Pancreas (tissue), 10 donors: ENCODE measurements at places on chromosomes 4 and X. TPM values are rescaled to one million over a fixed set of nuclear protein-coding genes. Genes with fewer than 3 reads are reported as not detected.
A peak's percentile ranks its signal among the peaks of the same experiment; 100 is the strongest.

The ARSJ gene
- 5.7 TPM for total RNA-seq

The F11 gene
- total RNA-seq, result 43.9 TPM

The EDA gene
- 4.8 TPM for total RNA-seq

The GAGE2A gene
- not detected for total RNA-seq

The SSX3 gene
- total RNA-seq, result not detected

The APLN gene
- total RNA-seq, result 0.23 TPM

The MMRN1 gene
- total RNA-seq, result 1.7 TPM

DNA sequence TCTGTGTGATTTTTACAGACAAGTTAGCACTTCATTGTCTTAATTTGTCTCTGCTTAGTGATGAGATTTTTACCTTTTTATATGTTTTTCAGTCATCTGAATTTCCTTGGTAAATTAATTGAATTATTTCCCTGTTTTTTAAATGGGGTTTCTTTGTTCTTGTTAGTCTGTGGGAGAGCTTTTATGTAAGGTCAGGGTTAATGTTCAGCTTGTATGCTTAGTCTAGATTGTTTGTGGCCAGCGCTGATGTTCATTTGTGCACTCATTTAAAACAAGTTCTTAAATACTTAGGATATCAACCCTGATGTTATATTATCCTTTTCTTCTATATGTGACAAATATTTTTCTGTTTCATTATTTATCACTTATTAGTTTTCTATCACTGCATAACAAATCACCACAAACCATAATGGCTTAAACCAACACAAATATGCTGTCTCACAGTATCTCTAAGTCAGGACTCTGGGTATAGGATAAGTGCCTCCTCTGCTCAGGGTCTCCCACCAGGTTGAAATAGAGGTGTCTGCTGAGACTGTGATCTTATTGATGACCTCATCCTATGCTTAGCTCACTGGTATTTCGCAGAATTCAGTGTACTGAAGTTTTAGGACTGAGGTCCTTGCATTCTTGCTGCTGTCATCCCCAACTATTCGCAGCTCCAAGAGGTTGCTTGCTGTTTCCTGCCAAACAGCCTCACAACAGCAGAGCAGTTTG is 53.2 kb downstream of the ATP10D start:
- DNase-seq, result no peak

- DNase-seq, result peak; percentile 67
Observed at GRCh38 chr4:169791527-169792156, 33.9 kb upstream of the HPF1 start.

- no peak for DNase-seq
Observed at GRCh38 chrX:33741807-33742206, 390.3 kb downstream of the FAM47A start.

DNA sequence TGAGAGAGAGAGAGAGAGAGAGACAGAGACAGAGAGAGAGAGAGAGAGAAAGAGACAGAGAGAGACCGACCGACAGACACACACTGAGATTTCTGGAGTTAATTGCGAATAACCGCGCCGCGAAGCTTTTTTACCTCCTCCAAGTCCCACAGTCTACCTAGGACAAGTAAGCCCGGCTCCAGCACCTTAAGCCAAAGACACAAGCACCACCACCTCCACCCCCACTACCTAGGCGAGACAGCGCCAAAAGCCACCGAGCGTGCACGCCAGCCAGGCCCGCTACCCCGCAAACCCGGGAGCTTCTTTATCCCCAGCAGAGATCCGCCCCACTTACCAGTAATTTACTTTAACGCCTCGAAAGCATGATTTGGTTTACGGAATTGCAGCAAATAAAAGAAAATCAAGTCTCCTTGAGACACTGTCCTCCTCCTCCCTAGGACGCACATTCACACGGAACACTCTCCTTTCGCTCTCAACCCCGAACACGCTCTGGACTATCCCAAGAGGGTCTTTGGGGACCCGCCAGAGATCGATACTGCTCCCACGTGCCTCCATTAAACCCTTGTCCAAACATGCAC is 649.6 kb upstream of the DIPK2B start:
- no peak for DNase-seq

DNA sequence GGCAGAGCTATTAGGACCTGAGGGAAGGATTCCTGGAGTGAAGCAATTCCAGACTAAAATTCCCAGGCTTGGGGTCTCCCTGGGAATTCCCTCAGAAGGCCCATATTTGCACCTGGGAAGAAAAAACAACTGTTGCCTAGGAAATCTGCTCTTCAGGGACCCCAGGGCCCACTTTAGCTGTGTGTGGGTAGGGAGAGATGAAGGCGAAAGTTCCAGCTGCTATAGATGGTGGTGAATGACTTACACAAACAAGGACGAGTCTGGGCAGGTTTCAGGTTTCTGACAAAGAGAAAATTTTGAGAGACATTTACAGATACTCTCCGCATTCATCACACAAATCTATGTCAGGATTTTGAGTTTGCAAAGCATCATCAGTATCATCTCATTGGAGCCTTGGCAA is 126.1 kb downstream of the GPC3 start:
- no peak for DNase-seq

GRCh38 chrX:18886005-18886343 is 97.9 kb downstream of the PHKA2 start:
- DNase-seq, result no peak

DNA sequence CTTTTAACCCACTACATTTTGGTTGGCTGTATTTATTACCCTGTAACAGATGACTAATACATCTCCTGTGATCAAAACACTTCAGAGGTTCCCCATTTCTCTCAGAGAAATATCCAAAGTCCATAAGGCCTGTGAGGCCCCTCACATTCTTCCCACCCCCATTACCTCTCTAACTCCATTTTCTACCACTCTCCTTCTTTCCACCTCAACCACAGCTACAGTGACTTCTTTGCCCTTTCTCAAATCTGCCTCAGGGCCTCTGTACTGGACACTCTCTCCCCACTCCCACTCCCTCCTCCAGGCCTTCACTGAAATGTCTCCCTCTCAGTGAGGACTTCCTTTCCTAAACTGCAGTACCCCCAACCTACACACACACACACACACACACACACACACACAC is 8.4 kb upstream of the TMEM144 start:
- DNase-seq, result no peak

DNA sequence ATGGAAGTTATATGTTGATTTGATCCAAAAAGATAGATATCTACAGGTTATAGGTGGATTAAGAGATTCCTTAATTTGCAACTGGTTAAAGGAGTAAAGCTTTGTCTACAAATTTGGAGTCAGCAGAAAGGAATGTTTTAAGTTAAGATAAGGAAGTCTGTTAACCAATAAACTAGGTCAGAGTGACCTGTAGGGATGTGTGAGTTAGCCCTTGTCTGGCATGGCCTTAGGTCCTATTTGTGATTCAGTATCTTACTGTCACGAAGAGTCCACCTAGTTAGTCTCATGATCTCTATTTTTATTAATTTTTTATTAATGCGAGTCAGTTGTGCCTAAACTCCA is 230.8 kb downstream of the INPP4B start:
- DNase-seq, result no peak

DNA sequence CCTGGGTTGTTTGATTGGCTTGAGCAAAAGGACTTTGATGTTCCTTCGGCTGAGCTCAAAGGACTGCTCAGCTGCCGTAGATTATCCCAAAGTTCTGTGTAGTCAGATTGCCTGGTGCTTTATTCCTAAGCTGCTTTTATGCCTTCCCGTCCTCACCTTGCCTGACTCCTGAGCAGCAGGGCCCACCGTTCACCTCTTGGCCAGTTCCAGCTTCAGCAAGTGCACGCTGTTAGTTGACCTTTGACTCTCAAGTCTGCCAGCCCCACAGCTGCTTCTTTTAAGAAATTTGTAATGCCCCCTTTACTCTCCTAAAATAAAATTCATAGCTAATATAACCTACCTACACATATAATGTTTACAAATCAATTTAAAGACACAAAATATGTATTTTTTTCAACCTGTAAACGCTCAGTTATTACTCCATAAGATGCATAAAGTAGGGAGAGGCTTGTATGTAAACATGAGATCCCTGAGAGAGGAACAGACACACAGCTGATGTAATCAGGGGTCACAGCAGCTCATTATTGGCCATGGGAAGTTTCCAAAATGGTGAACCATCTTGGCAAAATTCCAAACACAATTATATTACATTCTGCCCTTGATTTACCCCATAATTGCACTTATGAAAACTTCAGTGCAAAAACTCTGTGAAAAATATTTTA is 28.6 kb downstream of the UCHL1 start:
- DNase-seq, result no peak

DNA sequence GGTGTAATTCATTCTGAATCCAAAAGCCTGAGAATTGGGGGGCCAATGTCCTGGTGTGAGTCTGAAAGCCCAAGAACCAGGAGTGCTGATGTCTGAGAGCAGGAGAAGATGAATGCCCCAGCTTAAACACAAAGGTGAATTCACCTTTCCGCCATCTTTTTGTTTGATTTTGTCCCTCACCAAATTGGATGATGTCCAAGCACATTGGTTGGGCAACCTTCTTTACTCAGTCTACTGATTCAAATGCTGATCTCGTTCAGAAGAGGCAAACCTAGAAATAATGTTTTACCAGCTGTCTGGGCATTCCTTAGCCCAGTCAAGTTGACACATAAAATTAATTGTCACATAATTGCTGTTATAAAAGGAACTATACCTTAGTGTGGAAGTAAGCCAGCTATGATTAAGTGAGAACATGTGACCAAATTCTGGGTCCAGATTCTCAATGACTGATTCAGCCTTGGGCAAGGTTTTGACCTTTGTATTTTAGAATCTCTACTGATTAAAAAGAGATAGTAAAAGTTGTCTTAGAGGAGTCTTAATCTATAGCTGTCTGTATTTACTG is 34.5 kb upstream of the SLC4A4 start:
- no peak for DNase-seq

- no peak for DNase-seq
Observed at GRCh38 chrX:9188117-9188516, 154.2 kb upstream of the FAM9B start.

DNA sequence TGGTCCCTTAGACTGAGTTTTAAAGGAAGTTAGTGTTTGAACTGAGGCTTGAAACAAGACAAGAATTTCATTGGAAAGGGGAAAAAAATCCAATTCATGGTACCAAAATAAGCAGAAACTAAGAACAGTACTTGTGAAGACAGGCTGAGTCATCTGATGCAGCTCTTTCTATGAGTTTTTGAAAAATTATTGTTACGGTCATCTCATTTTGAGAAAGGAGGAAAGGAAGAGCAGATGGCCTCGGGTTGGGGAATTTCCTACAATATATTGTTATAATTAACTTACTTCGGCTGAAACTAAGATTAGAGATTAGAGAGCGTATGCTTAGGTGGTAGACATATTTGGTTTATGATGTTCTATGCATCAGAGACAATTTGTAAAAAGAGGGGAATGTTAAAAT is 2164.8 kb upstream of the AGA start:
- no peak for DNase-seq

GRCh38 chr4:1872870-1873269 is 1.7 kb downstream of the NSD2 start:
- DNase-seq, result no peak

DNA sequence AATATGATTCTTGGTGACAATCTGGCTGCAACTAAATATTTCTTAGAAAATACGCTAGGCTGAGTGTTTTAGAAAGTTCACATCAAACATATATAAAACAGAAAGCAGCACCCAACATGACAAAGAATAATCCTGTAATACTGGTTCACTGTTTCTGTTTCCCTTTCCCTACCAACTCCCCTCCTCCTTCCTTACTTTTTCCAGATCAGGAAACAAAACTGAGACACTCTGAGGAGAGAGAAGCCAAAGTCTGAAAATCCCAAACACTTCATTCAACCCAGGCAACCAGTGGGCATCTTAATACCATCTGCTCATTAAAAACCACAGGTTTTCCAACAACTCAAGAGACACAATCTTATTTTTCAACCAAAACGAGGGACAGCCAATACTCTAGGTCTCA is 160.4 kb upstream of the MAP3K15 start:
- no peak for DNase-seq

DNA sequence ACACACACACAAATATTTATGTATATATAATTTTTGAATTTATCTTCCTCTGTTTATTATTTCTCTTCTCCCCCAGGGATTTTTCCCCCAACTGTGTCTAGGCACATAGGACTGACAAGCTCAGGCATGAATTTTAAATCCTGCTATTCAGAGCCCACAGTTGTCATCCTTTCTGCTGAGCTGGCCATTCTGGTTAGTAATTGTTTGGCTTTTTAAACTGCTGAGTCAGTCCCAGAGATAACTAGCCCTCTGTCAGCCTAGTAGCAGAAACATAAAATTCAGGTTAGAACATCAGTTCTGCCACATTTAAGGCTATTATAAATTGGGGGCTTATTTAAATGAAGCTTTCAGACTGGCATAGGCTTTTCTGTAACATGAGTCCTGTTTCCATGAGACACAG is 151.7 kb upstream of the MAOA start:
- DNase-seq, result no peak

GRCh38 chr4:7354927-7355326 is 79.8 kb downstream of the PSAPL1 start:
- DNase-seq, result peak; percentile 20

- DNase-seq, result no peak
Observed at GRCh38 chr4:85391071-85391470, 83.9 kb upstream of the ARHGAP24 start.

DNA sequence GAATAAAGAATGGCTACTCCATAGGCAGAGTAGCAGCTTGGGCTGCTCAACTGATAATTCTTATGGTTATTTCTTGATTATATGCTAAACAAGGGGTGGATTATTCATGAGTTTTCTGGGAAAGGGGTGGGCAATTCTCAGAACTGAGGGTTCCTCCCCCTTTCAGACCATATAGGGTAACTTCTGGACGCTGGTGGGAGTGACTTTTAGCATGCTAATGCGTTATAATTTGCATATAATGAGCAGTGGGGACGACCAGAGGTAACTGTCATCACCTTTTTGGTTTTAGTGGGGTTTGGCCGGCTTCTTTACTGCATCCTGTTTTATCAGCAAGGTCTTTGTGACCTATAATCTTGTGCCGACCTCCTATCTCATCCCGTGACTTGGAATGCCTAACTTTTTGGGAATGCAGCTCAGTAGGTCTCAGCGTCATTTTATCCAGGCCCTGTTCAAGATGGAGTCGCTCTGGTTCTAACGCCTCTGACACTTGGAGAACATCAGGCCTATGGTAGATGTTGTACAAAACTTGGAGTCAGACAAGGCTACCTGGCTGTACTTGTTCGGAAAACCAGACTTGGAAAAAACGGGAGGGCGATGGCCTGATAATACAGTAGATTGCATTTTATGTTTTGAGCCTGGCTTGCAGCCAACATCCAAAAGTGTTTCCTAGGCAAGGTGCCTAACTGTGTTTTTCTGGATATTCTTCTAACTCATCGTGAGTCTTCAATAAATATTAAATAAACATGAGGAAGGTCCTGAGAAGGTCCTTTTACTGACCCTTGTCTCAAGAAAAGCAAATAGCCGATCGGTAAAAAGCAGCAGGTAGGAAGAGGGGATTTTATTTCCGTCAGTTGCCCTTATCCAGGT is 1.8 kb upstream of the TMEM164 start:
- DNase-seq, result no peak

DNA sequence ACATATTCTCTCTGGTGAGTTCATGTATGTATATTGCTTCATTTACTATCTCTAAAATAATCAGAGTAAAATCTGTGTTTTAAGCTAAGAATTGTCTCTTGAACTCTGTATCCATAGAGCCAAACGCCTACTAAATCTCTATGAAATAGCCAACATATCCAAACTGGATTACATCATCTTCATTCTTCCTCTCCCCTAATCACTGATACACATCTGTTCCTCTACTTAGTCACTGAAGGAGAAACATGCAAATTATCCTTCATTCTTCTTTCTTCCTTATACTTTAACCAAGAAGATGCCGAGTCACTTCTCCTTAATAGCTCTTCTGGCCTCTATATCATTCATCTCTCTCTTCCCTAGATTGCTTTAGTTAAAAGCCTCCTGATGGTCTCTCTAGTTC is 630.4 kb upstream of the FTHL17 start:
- DNase-seq, result no peak
